Coronary artery (tissue), 2 donors: ENCODE measurements at places on chromosomes 6 and 20.

DNA sequence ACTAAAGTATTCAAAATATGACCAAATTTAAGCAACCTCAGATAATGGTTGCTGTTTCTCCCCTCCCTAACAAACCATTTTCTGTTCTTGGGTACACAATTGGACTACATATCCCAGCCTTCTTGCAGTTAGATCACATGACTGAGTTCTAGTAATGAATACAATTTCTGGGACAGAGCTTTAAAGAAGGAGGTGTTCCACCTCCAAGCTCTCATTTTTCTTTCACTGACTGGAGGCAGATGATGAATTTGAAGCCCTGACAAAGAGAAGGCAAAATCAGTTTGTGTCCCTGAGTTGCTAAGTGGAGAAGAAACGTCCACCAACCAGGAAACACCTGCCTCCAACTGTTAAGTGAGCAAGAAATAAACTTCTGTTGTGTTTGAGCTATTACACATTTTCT is 117.2 kb downstream of the LCA5 start:
- DNase-seq: no peak

DNA sequence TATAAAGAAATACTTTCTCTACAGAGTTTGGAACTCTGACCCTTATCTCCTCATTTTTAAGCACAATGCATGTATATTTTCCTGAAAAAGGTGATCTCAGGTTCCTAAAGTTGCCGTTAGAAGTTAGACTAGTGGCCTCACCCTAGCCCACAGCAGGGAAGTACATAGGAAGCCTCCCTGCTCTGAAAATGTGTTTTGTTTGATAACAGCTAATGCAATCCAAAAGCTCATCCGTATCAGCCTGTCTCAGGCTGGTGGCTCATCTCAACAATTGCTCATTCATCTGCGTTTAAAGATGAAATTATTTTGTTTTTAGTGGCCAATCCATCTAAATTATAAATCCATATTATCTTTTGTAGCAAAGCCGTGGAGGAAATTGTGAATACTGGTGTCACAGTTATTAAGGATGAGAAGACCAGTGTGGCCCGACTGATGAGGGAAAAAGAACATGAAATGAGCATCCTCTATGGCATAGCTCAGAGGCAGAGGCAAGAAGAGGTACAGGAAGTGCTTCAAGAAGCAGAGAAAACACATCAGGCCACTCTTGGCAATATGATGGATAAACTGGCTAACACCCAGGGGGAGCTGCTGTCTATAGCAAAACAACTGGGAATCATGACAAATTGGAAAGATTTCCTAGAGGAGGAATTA is 20.1 kb downstream of the C6orf163 start:
- DNase-seq: no peak

DNA sequence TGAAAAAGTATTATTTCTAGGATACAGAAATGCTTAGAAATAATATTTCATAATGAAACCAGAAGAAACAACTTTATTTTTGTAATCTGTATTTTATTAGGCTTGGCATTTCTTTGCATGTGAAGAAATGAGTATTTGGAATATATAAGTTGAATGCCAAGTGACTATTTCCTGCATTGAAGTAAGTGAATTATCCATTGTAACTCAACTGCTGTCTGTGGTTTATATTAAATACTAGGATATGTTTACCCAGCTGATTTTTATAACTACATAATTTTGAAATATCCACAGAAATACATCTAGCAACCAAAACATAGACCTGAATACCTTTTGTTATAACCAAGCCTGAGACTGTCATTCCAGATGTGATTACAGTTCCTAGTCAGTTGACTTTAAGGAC is 207.6 kb downstream of the THBS2 start:
- DNase-seq: no peak

DNA sequence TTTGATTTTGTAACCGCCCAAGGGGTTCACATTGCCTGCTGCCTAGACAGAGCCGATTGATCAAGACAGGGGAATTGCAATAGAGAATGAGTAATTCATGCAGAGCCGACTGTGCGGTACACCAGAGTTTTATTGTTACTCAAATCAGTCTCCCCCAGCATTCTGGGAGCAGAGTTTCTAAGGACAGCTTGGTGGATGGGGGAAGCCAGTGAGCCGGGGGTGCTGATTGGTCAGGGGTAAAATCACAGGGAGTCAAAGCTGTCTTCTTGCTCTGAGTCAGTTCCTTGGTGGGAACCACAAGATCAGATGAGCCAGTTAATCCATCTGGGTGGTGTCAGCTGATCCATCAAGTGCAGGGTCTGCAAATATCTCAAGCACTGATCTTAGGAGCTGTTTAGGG is 60.0 kb upstream of the EZR start:
- DNase-seq: no peak

DNA sequence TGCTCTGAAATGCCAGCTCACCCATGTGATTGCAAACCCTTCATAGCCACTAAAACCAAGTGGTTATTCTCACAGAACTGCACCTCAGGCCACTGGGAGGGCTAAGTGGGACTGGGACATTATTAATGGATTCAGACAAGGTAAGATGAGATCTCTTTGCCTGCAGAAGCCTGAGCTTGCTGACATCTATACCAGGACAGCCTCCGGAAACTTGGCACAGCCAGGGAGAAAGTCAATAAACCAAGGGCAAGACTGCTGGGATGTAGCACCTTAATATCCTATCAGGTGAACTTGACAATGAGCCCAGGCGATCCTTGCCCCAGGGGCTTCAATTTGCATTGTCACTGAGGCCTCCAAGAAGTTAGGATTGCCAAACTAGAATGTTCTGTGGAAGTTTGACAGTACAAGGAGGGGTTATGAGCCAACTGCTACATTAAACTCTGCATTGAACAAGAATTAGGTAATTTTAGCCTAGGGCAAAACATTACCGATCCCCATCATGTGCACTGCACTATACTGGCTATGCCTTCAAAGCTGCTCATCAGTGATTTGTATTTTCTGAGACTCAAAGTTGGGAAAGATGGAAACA is 60.1 kb upstream of the RALGAPA2 start:
- no peak for DNase-seq

DNA sequence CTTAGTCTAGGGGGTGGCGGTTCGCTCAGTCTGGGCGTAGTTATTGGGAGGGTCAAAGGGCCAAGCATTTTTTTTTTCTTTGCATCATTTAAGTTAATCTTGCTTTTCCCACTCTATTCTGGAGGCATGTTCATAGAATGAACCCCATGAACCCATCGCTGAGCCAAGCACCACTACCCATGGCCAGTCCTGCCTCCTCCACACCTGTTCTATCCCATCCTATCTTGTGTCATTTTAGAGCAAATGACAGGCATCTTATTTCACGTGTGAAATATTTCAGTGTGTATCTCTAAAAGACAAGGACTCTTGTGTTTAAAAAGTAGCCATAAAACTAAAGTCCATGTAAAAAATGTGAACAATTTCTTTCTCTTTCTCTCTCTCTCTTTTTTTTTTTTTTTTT is 13.9 kb downstream of the SRC start:
- no peak for DNase-seq
